Activated CD8-positive, alpha-beta T cell treated with anti-CD3 and anti-CD28 coated beads, Interleukin-2, amount 10 ng/mL, durations not matched to agents 7 days and 5 days (primary cell): ENCODE measurements at places on chromosomes 6 and 20.

DNA sequence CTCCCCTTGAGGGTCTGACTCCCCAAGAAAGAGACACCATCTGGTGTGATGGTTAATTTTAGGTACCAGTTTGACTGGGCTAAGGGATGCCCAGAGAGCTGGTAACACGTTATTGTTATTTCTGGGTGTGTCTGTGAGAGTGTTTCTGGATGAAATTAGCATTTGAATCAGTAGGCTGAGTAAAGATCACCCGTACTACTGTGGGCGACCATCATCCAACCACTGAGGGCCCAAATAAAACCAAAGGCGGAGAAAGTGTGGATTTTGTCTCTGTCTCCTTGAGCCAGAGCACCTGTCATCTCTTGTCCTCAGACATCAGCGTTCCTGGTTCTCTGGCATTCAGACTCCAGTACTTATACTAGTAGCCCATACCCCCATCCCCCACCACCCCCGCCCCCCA is 7.9 kb upstream of the CNKSR3 start:
- DNase-seq = no peak

GRCh38 chr6:149079911-149080491 is 237.5 kb upstream of the TAB2 start:
- DNase-seq = no peak

- DNase-seq = peak; percentile 76
These were observed 185.4 kb downstream of the BCAS1 start for GRCh38 chr20:53884859-53885541.

DNA sequence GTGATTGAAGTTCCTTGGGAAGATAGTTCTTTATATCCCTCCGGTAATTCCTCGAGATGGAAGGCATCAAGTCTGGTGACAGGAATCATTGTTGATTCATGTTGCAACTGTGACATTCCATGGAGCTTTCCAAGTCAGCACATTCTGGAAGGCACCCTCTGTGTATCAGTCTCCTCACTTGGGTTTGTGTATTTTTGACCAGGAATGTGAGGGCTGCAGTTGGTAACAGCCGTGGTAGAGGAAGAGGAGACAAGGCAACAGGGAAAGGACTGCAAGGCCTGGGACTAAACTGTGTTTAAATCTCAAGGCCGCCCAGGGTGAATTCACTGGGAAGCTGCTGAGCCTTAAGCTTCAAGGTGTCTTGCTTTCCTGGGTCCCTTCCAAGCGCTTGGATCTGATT is 99.0 kb downstream of the CLIC5 start:
- no peak for DNase-seq

- peak; percentile 90 for DNase-seq
These were observed 859 bp upstream of the TOMM6 start for GRCh38 chr6:41786451-41787218.

DNA sequence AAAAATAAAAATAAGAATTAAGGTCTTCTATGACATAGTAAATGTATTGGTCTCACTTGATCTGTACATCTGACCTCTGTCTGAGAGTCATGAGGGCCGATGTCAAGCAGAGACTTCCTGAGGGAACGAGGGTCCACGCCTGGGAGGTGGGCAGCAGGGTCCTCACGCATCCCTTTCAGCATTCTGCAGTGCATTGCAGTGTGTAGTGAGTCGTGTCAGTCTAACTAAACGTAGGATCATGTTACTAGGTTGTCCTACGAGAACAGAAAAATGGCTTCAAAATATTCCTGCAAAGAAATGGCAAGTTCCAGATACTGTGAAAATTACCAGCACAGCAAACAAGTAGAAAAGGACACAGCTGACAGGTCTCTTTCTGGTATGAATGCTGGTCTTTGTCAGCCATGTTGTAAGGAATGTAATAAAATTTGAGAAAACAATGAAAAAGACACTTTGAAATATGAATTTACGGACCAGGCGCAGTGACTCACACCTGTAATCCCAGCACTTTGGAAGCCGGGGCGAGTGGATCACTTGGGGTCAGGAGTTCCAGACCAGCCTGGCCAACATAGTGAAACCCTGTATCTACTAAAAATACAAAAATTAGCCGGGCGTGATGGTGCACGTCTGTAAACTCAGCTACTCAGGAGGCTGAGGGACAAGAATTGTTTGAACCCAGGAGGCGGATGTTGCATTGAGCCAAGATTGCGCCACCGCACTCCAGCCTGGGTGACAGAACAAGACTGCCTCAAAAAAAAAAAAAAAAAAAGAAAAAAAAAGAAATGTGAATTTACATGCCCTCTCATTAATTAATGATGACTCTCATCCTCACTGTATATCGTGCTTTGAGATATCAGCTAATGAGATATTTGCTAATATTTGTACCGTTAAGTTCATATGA is 2.4 kb upstream of the AHCY start:
- DNase-seq = no peak

DNA sequence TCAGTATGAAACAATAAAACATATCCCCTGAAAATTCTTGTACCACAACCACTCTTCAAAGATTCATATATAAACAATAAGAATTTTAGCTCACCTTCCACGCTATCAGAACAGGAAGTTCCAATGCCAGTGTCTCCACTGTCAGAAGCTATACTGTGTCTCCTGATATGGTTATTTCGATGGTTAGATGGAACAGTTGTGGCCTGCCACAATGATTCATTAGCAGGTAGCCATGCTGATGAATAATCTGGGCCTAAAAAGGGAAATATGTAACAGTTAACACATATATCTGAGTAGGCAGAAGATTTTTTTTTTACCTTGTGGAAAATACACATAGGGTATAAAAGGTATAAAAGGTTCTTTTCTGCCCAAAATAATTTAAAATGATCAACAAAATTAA is 19.0 kb downstream of the CEP85L start:
- DNase-seq = no peak

DNA sequence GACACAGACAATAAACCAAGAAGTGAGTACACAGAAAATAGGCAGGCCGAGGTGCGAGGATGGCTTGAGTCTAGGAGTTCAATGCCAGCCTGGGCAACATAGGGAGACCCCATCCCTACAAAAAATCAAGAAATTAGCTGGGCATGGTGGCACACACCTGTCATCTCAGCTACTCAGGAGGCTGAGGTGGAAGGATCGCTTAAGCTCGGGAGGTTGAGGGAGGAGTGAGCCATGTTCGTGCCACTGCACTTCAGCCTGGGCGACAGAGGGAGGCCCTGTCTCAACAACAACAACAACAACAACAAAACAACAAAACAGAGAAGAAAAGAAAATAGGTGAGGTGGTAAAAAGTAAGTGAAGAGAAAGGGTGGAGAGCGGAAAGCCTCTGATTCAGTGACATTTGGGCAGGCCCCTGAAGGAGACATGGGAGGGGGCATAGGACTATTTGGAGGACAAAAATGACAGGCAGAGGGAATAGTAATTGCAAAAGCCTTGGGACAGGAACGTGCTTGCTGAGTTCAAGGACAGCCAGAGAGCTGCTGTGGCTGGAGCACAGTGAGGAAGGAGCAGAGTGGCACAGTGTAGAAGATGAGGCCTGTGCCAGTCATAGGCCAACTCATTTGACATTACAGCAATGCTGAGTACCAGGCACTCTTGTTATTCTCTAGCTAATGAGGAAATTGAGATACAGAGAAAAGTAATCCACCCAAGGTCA is 160.6 kb downstream of the VEGFA start:
- no peak for DNase-seq

- no peak for DNase-seq
These were observed 11.8 kb upstream of the CAP2 start for GRCh38 chr6:17381424-17382147.

DNA sequence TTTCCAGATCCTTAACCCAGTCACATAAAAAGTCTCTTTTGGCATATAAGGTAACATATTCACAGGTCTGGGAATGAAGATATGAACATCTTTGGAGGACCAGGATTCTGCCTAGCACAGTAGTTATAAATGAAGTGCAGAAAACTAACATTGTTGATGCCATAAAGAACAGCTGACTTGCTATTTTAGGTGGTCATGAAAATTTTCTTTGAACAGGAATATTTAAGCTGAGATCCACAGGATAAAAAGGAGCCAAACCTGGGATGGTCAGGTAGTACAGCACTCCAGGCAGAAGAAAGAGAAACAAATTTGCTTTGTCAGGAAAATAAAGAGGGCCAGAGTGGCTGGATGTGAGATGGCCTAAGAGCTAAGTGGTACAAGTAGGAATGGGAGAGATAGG is 80.0 kb downstream of the CENPW start:
- no peak for DNase-seq

DNA sequence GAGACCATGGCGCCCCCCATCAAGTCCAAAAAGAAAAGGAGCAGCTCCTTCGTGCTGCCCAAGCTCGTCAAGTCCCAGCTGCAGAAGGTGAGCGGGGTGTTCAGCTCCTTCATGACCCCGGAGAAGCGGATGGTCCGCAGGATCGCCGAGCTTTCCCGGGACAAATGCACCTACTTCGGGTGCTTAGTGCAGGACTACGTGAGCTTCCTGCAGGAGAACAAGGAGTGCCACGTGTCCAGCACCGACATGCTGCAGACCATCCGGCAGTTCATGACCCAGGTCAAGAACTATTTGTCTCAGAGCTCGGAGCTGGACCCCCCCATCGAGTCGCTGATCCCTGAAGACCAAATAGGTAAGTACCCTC is 41.7 kb upstream of the NAA20 start:
- no peak for DNase-seq

DNA sequence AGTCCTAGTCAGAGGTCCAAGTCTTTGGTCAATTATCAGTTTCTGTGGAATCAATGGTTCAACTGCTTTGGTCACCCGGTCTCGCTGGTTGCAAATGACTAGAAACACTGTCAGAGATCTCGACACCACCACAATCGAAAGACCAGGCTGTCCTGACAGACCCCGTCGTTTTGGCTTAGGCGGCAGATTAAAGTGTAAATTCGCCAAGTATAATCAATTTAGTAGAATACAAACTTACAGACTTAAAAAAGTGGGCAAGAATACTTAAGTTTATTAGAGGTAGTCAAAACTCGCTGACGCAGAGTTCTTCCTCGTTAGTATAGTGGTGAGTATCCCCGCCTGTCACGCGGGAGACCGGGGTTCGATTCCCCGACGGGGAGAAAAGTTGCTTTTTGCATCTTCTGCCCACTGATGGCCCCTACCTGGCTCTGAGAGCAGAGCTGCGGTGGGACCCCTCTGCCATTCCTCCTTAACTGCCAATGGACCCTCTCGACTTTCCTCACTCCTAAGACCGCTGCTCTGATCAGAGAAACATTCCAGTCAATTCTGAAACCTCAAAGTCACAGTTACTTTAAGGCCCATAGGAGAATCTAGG is 30.6 kb upstream of the ZNF184 start:
- DNase-seq = peak; percentile 83

DNA sequence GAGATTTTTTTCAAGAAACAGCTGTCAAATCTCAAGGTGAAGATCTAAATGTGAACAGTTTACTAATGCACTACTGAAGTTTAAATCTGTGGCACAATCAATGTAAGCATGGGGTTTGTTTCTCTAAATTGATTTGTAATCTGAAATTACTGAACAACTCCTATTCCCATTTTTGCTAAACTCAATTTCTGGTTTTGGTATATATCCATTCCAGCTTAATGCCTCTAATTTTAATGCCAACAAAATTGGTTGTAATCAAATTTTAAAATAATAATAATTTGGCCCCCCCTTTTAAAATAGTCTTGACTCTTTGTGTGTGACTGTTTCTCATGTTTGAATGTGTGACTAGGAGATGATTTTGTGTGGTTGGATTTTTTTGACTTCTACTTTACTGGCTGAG is 4.0 kb downstream of the PNRC1 start:
- no peak for DNase-seq

DNA sequence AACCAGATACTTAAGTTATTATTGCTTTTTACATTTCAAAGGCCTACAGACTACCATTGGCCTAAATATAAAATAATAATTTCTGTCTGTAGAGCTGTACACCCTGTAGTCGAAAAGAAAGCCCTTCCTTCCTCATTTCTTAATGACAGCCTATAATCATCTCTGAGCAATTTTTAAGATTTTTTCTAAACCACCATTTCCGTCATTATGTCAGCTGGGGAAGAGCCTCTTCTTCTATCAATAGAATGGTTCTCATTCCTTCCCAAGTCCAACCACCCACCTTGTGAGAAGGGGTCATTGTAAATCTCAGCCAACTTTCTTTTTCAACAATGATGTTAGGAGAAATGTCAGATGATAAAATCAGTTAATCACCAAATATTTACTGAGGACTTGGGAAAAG is 91.8 kb downstream of the PLEKHG1 start:
- DNase-seq = no peak

- DNase-seq = no peak
These were observed 8.7 kb downstream of the NUDT3 start for GRCh38 chr6:34383656-34384320.

- no peak for DNase-seq
These were observed 26.8 kb downstream of the MYT1 start for GRCh38 chr20:64191002-64191401.

DNA sequence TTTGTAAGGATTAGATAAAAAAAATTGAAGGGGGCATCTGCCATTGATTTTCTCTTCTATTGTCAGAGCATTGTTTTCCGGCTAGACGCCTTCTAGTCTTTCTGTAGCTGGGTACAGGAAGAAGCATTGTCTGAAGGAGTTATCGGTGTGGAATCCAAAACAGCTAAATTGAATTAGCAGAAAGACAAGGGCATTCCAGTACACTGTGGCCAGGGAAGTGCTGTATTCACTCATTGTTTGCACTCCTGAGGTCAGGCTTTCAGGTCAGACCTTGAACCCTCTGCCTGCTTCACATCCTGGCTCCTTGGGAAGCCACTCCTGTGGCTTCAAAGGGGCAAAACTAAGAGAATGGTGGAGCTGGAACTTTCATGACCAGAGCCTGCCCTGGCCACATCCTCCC is 81.1 kb upstream of the SNAP25 start:
- DNase-seq = no peak

GRCh38 chr6:47292944-47293343 is 16.8 kb downstream of the TNFRSF21 start:
- DNase-seq = no peak

GRCh38 chr6:106728296-106728870 is 99.0 kb downstream of the QRSL1 start:
- DNase-seq = no peak

- DNase-seq = no peak
These were observed 25.9 kb upstream of the B3GAT2 start for GRCh38 chr6:70982747-70983146.

DNA sequence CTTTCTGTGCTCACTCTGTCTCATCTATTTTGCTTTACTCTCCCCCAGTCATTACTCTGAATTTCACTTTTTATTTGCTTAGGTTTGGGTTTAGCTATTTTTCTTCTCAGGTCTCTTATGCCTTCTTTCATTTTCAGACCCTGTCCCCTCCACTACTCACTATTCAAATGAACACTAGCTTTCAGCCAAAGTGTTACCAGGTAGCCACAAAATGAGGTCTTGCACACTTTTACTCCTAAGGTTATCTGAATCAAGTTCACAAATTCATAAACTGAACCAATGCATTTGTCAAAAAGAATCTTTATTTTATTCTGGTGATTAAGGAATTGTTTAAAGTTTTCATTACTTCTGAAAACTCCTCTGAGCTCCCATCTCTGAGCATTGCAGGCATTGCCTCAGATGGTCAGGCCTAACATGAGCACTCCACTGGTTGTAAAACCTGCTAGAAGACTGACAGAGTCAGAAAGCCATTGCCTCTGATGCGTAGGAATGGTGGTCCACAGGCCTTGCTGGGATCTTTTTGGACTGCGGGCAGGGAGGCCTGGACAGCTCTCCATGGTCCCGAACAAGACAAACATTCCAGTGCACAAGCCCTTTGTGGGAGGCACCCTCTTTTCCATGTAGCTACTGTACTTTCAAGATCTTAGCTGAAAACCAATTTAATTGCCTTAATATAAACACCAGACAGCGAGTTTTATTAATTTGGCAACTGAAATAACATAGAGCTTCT is 48.5 kb downstream of the FYN start:
- no peak for DNase-seq

- no peak for DNase-seq
These were observed 747.8 kb downstream of the PTPRT start for GRCh38 chr20:42441864-42442331.

GRCh38 chr20:14235355-14235754 is 102.1 kb downstream of the FLRT3 start:
- no peak for DNase-seq
